NCI-H1694 treated with DMSO at 0.1 percent for 48 hours (cell line): ENCODE measurements at places on chromosomes 5 and 9.

GRCh38 chr5:17634160-17634559 is at the start of gene TAF11L14:
Gene TAF11L14 (plus strand): TSS chr5:17634460.
- no peak for DNase-seq

- DNase-seq, result no peak
These were observed 1.5 kb upstream of the STC2 start for GRCh38 chr5:173329491-173330337.

GRCh38 chr9:7055171-7055903 is 297.6 kb downstream of the KDM4C start:
- no peak for DNase-seq

DNA sequence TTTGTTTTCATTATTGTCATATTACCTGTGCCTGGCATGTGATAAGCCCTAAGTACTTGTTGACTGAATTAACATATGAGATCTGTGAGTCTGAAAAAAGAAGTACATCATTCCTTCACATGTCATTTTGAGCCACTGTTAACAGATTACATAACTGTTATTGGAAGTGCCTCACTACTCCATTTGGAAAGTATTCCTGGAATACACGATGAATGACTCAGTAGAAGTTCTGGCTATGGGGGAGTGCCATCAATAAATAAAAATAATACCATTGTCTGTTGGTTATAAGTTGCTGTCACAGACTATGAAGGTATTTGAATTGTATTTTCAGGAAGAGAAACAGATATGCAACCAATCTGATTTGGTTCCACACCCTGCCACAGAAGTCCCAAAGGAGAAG is 12.9 kb downstream of the NIPSNAP3B start:
- DNase-seq, result no peak

GRCh38 chr9:105157171-105157583 is 87.3 kb upstream of the SLC44A1 start:
- peak; percentile 22 for DNase-seq

GRCh38 chr9:103734471-103734870 is 359.6 kb upstream of the SMC2 start:
- no peak for DNase-seq

- no peak for DNase-seq
These were observed 48.0 kb upstream of the SPINK14 start for GRCh38 chr5:148120317-148120716.

DNA sequence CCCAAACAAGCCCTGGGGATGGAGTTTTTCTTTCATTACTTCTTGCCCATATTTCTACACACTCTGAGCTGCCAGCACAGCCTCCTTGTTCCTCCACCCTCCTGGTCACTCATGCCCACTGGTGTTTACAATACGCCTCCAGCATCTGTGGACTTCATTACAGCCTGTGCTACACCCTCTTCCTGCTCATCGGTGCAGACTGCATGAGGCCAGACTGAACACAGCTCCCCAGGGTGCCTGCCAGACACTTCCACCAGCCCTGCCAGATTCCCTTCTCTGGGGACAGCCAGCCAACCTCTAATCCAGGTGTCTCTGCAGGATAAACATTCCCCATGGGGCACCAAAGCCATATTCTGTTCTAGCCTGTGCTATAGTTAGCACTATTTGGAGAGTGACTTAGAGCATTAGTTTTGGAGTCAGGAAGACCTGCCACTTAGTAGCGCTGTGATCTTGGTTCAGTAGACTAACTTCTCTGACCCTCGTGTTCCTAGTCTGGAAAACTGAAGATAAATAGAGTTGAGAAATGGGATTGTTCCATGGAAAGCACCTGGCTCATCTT is 163.8 kb upstream of the KLF4 start:
- DNase-seq, result no peak

DNA sequence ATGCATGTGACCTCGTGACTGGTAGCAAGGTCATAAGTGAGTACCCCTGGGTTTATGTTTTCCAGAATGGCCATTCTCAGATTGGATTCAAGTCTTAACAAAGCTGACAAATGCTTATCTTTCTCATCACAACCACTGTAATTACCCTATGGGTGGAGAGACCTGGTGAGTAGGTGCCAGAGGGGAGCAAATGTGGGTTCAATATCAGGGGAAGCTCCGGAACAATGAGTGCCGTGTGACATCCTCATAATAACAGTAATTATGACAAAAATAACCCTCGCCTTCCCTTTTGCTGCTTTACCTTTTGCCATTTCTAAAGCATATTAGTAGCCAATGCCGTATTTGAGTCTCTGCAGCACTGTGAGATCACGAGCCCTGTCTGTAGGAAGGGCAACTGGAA is 95.9 kb downstream of the NSG2 start:
- DNase-seq, result no peak

GRCh38 chr9:79663300-79663699 is 91.5 kb downstream of the TLE4 start:
- DNase-seq, result no peak

DNA sequence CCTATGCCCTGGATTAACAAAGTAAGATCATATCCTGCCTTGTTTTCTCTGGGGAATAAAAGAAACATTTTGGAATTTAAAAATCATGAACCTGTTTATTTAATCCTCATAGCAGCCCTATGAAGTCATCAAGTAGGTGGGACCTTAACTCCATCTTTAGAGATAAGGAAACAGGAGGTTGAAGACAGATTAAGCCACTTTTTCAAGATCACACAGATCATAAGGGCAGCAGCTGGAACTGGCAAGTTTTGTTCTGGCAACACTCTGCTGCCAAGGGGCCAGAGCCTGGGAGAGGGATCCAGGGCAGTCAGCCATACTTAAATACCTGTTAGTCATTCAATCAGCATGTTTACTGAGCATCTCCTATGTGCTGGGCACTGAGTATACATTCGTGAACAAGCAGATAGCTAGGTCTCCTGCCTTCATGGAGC is 63.7 kb downstream of the SLC1A1 start:
- DNase-seq, result no peak

GRCh38 chr5:39500551-39501175 is 75.9 kb upstream of the DAB2 start:
- DNase-seq, result no peak

DNA sequence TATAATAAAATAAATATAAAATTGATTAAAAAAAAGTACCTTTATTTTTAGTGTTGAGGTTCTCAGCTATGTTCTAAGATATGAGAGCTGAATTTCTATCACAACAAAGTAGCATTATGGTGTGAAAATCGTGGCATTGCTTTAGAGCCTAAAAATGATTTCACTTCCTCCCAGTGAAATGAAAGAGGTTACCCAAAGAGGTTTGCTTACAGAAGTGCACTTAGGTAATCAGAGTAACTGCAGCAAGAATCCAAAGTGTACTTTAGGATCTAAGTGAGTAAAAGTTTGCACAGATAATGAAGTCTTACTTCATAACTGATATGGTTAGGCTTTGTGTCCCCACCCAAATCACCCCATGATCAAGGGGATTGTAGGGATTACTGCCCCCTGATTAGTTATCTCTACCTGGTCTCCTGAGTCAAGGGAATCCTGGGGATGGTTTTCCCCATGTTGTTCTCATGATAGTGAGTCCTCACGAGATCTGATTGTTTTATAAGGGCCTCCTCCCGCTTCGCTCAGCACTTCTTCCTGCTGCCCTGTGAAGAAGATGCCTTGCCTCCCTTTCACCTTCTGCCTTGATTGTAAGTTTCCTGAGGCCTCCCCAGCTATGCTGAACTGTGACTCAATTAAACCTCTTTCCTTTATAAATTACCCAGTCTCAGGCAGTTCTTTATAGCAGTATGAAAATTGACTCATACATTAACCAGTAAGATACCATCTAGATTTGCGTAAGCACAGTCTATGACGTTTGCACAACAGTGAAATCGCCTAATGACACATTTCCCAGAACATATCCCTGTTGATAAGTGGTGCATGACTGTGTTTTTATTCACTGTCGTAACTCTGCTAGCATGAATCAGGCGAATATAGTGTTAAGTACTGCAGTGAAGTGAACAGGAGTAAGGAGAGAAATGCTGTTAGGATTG is 40.3 kb upstream of the LRRC70 start:
- no peak for DNase-seq

GRCh38 chr5:144024545-144024944 is 145.9 kb downstream of the YIPF5 start:
- no peak for DNase-seq

DNA sequence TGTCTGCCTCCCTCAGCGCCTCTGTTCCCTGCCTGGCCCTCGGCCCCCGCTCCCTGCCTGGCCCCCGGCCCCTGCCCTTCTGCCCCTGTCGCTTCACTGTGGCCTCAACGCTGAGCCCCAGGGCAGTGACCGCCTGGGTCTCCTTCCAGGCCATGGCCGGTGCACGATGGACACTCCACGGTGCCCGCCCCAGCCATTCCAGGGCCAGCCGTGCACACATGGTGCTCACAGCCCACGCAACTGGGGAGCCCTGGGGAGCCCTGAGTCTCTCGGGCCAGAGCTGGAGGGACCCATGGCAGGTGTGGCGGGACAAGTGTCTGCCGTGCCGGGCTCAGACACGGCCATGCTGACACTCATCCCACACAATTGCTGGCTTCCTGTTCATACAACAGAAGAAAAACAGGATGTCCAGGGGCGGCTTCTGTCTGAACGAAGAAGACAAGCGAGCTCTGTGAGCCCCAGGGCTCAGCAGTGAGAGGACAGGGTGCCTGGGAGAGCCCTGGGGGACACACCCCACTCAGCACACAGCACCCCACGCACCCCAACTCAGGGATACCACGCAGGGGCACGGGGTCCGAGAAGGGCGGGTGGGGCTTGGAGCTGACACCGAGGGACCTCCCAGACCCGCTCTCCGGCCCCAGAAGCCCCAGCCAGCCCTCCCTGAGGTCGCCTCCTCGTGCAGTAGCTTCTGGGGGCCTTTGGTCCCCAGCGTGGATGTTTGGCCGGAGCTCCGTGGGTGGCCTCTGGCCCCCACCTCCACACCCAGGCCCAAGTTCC is 35.7 kb downstream of the EXD3 start:
- no peak for DNase-seq

DNA sequence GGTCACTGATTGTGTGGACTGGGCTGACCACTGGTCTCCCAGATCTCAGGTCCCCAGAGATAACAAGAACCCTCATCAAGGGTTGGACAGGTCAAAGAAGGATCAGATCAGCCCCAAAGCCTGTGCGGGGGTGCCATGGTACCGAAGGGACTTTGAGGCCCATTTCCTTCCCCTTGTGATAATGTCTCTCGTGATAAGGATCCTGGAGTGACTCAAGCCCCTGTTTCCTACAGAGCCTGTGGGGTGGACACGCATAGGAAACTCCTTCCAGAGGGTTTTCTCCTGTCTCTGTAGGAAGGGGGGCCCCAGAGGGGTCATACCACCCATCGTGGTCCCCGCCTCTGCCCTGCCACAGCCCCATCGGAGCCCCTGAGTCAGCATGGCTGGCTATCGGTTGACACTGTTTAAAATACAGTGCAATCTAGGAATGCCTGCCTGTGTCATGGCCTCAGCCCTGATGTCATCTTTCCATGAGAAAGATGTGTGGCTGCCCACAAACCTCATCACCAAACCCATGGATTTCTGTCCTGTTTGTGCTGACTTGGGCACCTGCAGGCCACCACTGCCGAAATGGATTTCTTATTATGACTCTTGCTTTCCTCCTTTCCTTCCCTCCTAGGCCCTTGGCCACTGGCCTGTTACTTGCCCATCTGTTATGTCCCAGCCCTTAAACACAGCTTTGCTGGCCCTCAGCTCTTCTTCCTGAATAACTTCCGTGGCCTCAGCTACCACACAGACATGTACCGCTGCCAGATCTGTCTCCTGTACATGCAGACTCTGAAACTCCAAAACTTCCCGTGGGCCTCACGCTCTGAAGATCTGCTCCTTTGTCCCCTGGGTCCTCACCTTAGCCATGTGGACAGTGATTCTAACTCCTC is 2.9 kb upstream of the CSF2 start:
- DNase-seq, result no peak

DNA sequence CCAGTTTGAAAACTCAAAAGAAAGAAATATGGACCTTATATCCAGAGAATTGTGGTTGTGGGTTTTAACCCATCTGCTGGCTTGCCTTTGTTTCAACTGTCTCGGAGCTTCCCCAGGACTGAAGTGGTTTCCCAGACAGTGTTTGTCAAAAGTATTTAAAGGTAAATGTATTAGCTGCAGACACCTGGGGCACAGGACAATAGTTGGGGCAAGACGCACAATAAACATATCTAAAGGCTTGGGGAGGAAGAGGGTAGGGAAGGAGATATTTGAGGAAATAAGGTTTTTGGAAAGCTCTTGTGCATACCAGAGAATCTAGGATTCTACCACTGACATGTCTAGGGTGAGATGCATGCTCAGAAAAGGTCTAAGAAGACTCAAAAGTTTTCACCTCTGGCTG is 99.0 kb downstream of the ADAMTS2 start:
- no peak for DNase-seq

GRCh38 chr9:136095070-136096058 is at the start of gene NACC2:
Gene NACC2 (minus strand): TSS chr9:136095289. CDS start chr9:136050521, 44,768 bp downstream.
- DNase-seq, result no peak
